Panc1 (cell line): ENCODE measurements at places on chromosomes 3 and 15. TPM values are rescaled to one million over a fixed set of nuclear protein-coding genes. Genes with fewer than 3 reads are reported as not detected.

LIPC gene
- total RNA-seq, result not detected

GRCh38 chr3:153023896-153024295, 138.1 kb upstream of the RAP2B start:
- H3K27me3 ChIP-seq, result peaks cover 6% of the 10 kb centered on the region; the same call in 1 of the 2 replicates
- no peaks in the 10 kb centered on the region for H3K36me3 ChIP-seq
- no peak overlapping the region for H3K4me3 ChIP-seq
- H3K4me1 ChIP-seq, result no peaks in the 10 kb centered on the region

DNA sequence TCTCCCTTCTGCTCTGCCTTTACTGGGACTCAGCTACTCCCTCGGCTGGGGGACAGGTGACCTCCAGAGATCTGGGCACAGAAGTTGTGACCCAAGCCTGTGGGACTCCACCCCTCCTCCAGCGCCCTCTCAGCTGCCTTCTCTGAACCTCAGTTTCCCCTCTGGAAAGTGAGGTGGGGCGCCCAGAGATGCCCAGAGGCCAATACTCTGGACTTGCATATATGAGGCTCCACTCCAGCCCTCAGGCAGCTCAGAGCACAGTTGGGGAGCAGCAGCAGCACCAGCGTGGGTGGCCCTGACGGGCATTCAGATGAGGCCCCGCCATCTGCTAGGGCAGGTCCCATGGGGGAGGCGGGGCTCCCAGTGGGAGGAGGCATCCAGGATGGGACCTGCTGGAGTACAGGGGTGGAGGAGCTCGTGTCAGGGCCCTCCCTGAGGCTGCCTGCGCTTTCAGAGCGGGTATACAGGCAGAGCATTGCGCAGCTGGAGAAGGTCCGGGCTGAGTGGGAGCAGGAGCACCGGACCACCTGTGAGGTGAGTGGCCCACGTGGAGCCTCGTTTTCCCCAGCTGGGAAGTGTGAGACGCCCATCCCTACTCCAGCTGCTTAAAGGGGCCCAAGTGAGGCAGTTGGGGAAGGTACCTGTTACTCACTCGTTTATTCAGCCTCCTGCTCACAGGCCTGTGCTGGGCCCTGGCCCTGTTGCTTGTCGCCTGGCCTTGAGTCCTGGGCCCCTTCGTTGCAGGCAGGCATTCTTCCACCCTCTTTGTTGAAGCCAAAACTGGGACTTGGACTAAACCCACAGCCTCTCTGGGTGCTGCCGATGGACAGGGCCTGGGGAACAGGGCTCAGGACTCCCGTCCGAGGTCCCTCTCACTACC, 35.4 kb downstream of the PSTPIP1 start:
- no peak for DNase-seq
- no peaks in the 10 kb centered on the region; the same call in 1 of the 2 replicates for H3K4me1 ChIP-seq
- no peaks in the 10 kb centered on the region for H3K36me3 ChIP-seq
- H3K27me3 ChIP-seq, result no peaks in the 10 kb centered on the region

FURIN gene
- total RNA-seq, result 62.0 TPM

DNA sequence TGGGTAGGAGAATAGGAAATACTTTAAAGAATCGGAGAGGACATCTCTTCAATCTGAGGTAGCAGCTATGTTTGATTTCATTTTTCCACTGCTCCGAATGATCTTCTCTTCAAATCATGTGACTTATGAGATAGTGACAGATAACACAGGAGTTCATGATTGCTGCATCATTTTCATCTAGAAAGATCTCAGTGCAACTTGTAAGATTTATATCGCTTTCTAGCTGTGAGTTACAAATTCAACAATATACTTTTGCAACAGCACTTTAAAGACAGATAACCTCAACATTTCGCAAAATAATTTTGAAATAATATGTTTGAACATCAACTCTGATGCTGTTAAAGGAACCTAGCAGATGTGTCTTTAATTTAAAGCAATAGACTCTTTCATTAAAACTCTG, 99.9 kb upstream of the CCDC80 start:
- H3K27me3 ChIP-seq, result no peaks in the 10 kb centered on the region
- no peak overlapping the region for H3K4me3 ChIP-seq
- H3K36me3 ChIP-seq, result no peaks in the 10 kb centered on the region
- H3K4me1 ChIP-seq, result no peaks in the 10 kb centered on the region
- no peak overlapping the region for H3K27ac ChIP-seq
- DNase-seq, result no peak
